ENCODE measurements at places on chromosomes 5 and 9.
A peak's percentile ranks its signal among the peaks of the same experiment; 100 is the strongest.

GRCh38 chr9:92342825-92343488 lies 17.2 kb downstream of the CENPP start:
- DNase-seq: no peak

DNA sequence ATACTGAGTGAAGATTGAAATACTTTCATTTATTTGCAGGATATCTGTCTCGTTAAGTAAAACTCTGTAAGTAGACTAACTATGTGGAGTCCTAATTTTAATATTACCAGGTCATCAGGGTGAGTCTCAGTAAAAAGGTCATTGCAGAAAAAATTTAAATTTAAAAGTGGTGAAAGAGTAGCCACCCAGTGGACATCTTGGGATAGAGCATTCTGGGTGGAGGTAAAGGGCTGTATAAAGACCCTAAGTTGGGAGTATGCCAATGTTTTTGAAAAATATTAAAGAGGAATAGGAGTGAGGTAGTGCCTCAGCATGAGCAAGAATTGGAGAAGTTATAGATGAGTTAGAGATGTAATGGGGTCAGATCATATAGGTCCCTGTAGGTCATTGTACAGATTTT lies 145.5 kb downstream of the HMHB1 start:
- peak; percentile 4 for DNase-seq

DNA sequence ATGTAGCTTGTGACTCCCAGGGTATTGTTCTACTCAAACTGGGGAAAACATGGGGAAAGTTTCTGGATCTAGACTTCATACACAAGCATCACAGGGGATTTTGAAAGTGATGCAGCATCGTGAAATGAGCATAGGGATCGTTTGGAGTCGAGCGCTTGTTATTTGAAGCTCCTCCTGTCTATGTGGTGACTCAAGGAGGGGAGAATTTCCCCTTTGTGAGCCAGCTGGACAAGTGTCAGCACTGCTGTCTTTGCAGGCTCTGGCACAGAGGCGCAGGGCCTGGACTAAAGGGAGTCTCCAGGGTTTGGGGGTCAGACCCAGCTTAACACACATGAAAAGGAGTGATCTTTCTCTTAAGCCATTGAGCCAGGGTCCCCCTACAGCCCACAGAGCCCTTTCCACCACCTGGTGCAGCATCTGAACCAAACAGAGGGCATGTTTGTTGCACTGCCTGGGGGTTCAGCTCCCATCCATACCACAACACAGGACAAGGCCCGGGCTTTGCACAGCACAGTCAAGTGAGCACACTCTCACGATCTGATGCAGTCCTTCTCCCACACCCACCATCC lies 51.0 kb downstream of the IRF1 start:
- no peak for DNase-seq

DNA sequence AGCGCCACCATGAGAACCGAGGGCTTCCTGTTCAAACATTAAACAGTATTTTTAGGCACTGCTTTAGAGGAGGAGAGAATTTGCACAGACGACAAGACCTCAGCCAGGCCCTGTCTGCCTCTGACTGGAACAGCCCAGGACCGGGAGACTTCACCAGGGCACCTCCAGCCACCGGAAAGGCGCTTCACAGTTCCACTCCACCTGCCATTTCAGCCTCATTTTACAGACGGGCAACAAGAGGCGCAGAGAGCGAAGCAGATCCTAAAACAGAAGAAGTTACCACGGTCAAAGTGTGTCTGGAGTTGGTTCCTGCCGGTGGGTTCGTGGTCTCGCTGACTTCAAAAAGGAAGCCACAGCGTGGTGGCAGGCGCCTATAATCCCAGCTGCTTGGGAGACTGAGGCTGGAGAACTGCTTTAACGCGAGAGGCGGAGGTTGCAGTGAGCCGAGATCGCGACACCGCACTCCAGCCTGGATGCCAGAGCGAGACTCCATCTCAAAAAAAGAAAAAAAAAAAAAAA lies 28.4 kb downstream of the COL23A1 start:
- DNase-seq: no peak

DNA sequence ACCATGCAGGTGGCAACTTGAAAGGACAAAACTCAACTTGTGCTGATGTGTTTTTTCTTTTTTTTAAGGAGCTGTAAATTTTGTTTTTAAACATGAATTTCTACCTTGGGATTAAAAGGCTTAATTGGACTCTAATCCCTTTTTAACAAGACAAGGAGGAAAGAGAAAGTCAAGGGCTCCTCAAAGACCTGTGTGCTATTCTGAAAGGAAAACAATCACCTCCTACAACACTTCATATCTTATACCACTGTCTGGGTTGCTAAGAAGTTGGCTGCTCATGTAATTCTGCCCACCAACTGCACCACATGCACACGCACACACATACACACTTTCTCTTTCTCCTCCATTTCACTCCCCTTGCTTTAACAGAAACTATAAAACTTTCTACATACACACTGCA lies 78.6 kb downstream of the SH3RF2 start:
- no peak for DNase-seq

DNA sequence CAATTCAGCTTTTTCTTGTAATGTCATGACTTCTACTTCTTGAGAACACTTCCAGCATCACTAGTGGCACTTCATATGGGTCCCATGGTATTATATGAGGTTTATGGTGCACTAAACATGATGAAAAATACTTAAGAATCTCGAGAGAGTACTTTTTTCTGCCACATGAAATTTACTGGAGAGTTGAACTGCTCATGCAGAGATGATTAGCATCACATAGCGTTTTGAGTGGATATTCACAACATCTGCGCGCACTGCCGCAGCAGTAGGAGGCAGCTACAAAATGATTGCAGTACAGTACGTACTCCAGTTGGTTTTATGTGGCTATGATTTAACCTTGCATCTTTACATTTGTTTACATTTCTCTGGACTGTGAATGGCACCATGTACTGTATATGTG lies 14.7 kb downstream of the RAD1 start:
- DNase-seq: no peak

GRCh38 chr5:128681764-128682592 lies 143.9 kb upstream of the FBN2 start:
- DNase-seq: no peak

DNA sequence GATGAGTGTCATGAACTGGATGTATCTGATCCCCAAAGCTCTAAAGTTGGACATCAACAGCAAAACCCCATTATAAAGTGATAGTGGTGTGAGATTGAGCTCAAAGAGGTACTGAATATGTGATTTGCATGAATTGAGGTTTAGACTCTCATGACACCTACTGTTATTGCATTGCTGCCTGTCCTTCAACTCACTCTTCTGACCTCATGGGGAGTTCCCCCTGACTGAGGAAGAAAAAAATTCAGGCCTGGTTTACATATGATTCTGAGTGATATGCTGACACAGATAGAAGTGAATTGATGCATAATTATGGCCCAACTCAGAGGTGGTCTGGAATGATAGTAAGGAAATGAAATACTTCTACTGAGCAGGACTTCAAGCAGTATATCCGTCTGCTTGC lies 76.2 kb upstream of the CHD1 start:
- DNase-seq: no peak

DNA sequence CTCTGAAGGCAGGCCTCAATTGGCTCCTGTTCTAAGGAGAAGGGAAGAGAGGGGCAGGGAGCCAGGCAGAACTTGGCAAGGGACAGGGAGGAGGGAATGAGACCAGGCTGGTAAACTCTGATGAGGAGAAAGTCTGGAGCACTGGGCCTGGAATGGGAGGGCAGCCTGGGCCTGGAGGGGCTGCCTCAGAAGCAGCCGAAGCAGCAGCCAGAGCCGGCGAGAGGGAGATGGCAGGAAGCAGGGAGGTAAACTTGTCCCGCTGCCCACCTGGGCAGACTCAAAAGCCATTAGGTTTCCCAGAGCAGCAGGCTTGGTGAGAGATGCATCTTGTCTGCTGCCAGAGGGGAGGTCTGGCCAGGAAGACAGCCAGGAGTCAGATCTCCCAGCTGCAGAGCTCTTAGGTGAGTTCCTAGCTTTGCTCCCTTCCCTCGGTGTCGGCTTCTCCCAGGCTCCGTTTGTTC lies 37.0 kb upstream of the CRB2 start:
- no peak for DNase-seq

DNA sequence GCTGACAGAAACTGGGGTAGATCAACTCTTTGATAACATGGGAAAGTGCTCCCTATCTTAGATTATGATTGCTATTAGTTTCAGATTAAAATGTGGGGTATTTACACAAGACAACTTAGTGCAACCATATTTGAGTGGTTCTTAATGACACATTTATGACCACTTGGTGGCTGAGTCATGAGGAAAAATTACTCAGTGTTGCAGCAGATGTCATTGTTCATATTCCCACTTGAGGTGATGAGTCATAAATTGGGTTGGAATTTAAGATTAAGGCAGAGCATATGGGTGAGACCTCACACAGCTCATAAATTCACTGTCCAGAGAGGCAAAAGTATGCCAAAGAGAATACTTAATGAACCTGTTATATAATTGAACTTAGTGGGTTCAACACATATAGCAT lies 408.3 kb downstream of the DMRT2 start:
- peak; percentile 14 for DNase-seq

- no peak for DNase-seq
Measured at GRCh38 chr5:173278172-173278571, 43.2 kb upstream of the NKX2-5 start.

DNA sequence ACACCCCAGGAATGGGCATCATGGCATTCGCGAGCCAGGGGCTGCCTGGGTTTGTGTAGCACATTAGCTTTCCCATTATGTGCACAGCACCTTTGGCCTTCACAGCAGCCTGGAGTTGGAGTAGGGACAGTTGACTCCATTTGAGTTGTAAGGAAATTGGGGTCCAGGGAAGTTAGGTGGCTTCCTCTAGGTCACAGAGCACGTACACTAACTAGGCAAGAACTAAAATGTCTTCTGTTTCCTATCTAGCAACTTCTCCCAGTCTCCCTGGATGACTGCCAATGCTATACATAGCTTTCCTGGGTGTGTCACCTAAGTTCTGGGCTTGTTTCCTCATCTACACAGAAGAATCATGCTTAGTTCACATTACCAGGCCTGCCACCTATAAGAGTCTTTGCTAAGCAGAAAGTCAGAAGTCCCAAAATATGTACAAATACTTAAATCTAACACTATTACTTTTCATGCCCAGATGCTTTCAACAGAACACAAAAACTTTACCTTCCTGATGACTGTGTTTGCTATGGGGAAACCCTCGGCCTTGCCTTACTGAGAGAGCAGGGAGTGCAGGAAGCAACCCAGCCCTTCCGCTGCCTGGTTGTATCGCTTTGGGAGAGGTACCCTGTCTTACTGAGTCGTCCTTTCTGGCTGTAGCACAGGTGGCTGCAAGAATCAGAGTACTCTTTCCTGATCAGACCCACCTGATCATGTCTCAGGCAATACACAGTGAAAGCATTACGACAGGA lies 12.0 kb downstream of the MACROH2A1 start:
- DNase-seq: peak; percentile 88

GRCh38 chr5:62257020-62257367 lies 49.0 kb upstream of the KIF2A start:
- DNase-seq: no peak

DNA sequence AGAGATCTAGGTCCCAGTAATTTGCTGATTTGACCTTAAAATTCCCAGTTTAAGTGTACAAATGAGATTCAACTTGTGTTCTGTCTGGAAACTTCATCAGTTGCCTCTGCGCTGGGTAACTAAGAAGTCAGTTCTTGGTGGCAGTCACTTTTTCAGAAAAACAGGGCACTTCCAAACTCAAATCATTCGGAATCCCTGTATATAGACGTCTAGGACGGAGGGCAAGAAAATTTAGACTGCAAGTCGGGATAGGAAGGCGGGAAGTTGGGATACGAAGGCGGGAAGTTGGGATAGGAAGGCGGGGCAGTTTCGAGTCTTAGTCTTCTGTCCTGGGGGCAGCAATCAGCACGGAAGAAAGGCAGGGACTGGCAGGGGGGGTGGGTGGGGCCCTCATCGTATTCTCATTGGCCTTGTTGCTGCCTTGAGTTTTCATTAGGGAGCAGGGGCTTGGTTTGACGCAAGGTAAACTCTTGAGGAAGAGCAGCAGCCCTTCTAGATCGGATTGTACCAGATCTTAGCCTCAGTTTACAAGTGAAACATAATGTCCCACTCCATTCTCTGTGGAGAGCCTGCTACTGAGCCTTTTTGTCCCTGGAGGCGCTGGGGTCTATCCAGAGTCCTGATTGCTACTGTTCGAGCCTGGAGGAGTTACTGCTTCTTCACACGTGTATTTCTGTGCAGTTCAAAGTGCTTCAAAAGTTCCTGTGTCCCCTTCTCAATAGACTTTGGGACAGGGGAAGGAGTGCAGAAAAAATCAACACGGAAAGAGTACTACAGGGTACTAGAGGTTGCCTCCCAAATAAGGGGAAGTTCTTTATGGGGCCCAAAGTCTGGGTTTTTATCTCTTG lies 2.7 kb upstream of the PURA start:
- DNase-seq: no peak

DNA sequence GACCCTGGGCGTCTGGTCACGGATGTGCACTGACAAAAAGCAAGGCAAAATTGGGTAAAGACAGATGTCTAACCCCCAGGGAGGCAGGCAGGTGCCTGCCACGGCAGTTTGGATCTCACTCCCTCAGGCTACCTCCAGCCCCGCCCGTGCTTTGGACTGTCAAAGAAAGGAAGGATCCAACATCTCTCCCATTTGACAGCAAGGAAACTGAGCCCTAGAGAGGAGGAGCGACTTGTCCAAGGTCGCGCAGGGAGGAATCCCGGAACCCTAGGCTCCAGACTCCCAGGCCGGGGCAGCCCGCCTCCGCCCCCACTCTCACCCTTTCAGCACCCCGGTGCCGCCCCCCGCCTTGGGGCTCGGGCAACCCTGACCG lies 376 bp downstream of the GOLGA1 start:
- DNase-seq: no peak

DNA sequence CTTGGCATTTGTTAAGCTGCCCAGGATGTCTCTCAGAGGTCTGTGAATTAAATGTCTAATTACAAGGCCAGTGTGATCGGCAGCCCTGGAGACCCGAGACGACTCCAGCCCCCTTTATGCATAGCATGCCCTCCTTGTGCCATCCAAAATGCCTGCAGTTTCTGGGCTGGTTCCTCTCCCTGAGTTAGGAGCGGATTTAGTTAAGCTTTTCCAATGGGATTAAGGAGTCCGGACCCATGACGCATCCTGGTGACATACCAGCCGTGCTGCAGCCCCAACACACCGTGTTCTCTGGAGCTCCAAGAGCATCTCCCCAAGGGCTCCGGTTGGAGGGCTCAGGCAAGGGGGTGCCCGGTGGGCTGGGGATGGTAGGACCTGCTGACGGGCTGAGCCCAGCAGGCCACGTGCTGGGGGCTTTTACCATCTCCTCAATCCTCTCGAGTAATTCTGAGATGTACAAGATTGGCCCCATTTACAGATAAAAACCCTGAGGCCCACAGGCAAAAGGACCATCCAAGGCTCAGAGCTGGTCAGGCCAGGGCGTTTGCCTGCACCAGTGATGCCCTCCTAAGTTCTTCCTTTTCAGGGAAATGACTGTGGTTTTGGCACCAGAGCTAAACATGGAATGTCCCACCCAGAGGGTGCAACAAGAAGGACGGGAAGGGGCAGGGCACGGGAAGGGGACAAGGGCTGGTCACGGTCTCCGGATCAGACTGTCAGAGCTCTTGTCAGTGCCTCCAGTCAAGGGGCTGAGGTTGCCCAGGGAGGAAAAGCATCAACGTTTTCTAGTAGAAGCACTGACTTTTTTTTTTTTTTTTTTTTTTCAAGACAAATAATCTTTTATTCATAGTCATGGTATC lies 82.6 kb upstream of the PHYKPL start:
- DNase-seq: no peak
